ENCODE measurements at places on chromosomes 13 and 19. TPM values are rescaled to one million over a fixed set of nuclear protein-coding genes. Genes with fewer than 3 reads are reported as not detected.

DNA sequence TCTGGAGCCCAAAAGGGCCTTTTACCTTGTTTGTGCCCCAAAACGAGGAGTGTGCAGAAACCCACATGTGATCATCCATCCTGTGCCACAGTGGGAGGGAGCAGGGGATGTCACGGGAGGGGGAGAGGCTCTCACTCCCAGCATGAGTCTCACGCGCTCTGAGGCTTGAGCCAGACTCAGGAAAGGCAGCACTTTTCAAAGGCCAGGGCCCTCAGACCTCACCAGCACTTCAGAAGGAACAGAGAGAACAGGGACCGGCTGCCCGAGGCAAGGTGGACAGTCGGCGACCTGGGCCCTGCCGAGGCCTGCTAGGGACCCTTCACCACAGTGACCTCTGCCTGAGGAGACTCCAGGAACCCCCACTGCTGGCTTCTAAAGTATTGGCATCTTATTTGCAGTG lies 71.7 kb upstream of the WASF3 start:
- no peak for DNase-seq

The GPC6 gene
- not detected for total RNA-seq

DNA sequence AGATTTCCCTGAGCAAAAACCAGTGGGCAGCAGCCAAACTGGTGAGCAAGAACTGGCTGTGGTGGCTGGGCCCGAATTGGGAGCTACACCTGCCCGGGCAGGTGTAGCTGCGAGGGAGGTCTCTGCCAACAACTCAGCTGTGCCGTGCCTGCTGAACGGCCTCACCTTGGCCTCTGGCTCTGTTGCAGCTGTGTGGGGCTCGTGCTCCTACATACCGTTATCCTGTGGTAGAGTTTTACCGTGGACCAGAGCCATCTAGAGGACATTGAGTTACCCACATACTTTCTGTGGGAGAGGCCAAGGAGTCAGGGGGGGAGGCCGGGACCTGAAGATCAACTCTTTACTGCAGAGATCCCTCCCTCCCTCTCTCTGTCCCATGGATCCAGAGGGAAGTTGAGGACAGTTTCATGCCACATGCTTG lies 113.2 kb downstream of the TM9SF2 start:
- peak; percentile 29 for DNase-seq

The SCEL gene
- not detected for total RNA-seq

DNA sequence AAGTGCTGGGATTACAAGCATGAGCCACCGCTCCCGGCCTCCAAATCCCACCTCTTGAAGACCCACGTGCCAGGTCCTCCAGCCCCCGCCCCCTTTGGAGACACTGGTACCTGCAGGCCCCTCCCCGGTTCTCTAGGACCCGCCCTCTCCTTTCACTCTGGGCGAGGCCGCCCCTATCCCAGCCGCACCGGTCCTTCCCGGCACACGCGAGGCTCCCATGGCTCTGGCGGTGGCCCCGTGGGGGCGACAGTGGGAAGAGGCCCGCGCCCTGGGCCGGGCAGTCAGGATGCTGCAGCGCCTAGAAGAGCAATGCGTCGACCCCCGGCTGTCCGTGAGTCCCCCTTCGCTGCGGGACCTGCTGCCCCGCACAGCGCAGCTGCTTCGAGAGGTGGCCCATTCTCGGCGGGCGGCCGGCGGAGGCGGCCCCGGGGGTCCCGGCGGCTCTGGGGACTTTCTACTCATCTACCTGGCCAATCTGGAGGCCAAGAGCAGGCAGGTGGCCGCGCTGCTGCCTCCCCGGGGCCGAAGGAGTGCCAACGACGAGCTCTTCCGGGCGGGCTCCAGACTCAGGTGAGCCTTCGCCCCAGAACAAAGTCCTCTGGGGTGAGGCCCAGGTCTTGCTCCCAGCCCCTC lies at the start of gene CBLC:
TSS of gene CBLC (plus strand) at position 176 of the 633 bp plus-strand sequence. CDS start at position 218, 42 bp downstream.
- no peak for DNase-seq

The MCEMP1 gene
- total RNA-seq, result not detected

The ODAD3 gene
- total RNA-seq, result not detected

The SLC5A5 gene
- total RNA-seq, result 1.7 TPM

The SSC5D gene
- total RNA-seq, result 0.98 TPM

The TRAPPC2B gene
- total RNA-seq, result 10.3 TPM

The MRPL4 gene
- 67.9 TPM for total RNA-seq

The C19orf33 gene
- total RNA-seq, result not detected

The TMEM150B gene
- 0.79 TPM for total RNA-seq

GRCh38 chr19:18233224-18233825 lies 7.1 kb upstream of the PDE4C start:
- DNase-seq, result peak; percentile 69

The TUBB4A gene
- total RNA-seq, result 2.5 TPM

- no peak for DNase-seq
These were observed 22.3 kb upstream of the TMEM160 start for GRCh38 chr19:47070756-47071155.

The NACC1 gene
- total RNA-seq, result 63.8 TPM

GRCh38 chr13:34363266-34363665 lies 545.3 kb downstream of the RFC3 start:
- DNase-seq, result no peak

DNA sequence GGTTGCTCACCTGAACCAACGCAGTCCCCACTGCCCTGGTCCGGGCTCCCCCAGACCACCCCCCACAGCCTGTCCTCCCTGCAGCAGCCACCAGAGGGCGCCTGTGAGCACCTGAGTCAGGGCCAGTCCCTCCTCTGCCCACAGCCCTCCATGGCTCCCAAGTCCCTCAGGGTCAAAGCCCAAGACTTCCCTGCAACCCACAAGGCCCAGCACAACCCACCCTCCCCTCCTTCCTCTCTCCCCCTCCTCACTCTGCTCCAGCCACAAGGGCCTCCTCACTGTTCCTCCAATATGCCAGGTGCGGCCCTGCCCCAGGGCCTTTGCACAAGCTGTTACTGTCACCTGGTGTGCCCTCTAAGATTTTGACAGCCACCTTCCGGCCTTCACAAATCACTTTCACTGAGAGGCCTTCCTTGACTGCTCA lies 10.9 kb downstream of the GNA15 start:
- peak; percentile 64 for DNase-seq

DNA sequence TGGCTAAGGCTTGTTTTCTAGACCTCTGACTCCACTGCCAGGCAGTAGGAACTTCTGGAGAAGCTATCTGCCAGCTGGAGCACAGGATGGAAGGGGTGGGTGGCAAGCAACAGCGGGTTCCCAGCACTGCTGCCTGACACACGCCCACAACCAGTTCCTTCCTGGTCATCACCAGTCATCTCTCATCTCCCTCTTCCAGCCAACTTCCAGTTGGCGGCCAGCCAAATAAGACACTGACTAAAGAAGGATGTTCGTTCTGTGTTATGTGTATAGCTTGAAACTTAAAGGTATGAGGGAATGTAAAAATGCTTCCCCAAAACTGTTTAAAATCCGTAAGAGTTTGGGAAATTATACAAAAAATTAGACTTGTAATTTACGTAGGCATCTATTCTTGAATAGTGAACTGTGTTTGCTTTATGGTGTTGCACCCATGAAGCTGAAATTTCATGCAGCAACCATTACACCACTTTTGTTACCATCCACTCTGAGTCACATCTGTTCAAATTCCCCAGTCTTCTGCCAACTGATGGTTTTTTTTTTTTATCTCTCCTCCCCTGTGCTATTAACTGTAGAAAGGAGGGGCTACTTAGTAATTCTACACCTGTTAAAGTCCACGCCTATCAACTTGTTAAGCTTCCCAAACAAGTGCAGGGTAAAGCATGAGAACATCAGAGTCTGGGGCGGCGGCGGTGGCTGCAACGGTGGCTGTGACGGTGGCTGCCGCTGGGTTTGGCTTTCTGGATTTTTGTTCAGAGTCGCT lies 86.2 kb upstream of the FRY start:
- no peak for DNase-seq

The SHFL gene
- 108 TPM for total RNA-seq

DNA sequence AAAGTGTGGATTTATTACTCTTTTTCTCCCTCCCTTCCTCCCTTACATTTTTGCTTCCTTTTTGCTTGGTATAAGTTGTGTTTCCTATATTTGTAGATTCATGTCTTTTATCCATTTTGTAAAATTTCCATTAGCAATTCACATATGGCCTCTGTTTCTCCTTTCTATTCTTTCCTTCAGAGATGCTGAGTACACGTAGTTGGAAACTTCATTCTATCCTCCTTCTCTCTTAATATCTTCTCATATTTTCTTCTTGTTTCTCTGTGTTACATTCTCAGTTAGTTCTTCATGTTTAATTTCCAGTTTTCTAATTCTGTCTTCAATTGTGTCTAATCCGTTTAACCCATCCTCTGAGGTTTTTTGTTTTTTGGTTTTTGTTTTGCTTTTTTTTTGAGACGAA lies 188.9 kb downstream of the ZIC5 start:
- DNase-seq, result no peak

DNA sequence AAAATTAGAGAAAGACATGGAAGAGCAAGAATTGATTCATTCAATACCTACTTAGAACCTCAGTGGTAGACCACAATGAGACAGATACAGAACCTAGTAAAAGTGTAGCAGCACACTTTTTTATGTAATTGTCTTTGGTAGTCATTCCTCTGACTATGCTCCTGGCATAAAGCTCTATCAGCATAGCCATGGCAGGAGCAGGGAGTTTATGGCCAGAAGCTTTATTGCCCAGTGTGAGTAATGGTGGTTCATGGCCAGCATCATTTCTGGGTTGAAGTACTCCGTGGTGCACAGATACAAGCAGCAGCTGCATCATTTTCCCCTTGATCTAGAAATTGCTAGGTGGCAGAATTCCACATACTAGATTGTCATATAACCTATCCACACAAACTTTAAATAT lies 352.6 kb downstream of the TBC1D4 start:
- DNase-seq, result no peak

- DNase-seq, result no peak
These were observed 8.8 kb downstream of the TPT1 start for GRCh38 chr13:45332036-45332830.

The RNF113B gene
- total RNA-seq, result not detected

The KIR2DL3 gene
- total RNA-seq, result not detected

DNA sequence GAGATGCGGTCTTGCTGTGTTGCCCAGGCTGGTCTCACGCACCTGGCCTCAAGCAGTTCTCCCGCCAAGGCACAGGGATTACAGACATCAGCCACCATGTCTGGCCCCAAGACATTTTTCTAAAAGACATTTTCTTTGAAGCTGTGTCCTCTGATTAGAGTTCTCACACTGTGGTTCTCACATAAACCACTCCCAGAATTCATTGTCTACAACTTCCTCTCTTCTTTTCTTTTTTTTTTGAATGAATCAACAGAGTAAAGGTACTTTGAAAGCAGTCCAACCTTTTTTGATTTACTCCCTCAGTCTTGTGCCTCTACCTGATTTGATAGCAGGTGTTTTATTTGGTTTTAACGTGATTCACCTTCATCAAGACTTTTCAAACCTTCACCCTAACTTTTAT lies 14.3 kb upstream of the SHD start:
- no peak for DNase-seq

GRCh38 chr13:83940742-83941141 lies 58.5 kb upstream of the SLITRK1 start:
- no peak for DNase-seq

The ZGLP1 gene
- total RNA-seq, result 1.6 TPM

The ZNF665 gene
- 4.0 TPM for total RNA-seq

DNA sequence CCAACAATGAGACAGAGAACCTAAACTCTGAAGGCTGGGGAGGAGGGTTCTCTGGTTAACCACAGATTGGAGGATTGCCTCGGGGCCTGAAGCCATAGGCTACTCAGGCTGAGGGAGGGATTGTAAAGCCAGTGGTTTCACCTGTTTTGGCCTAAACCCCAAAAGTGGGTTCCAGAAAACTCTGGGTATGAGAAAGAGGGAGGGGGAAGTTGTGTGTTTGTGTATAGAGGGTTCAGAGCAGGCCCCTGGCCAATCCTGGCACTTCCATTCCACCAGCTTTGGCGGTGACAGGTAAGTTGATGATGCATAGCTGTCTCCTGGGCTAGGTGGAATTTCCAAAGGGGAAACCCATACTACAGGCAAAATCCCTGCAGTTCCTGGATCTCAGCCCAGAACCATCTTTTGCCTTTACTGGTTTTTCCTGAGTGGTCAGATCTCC lies 13.5 kb upstream of the CCDC97 start:
- DNase-seq, result no peak

Data from activated CD4-positive, alpha-beta T cell treated with anti-CD3 and anti-CD28 coated beads, Interleukin-2, amount 10 ng/mL, durations not matched to agents 7 days and 5 days (primary cell).